ENCODE measurements at places on chromosomes 4 and X. TPM values are rescaled to one million over a fixed set of nuclear protein-coding genes. Genes with fewer than 3 reads are reported as not detected.

The RTL9 gene
- under 0.01 TPM for total RNA-seq

The FGFBP2 gene
- not detected for total RNA-seq

The ABLIM2 gene
- total RNA-seq, result 3.4 TPM

The ADGRG2 gene
- total RNA-seq, result under 0.01 TPM

The ZAR1 gene
- not detected for total RNA-seq

The EDA gene
- 0.34 TPM for total RNA-seq

The HDX gene
- 1.4 TPM for total RNA-seq

The PASD1 gene
- not detected for total RNA-seq

The SSX1 gene
- total RNA-seq, result not detected

The MAOB gene
- total RNA-seq, result 2.5 TPM

The TADA2B gene
- 19.1 TPM for total RNA-seq

The FGF2 gene
- 19.1 TPM for total RNA-seq

All from nasal cavity respiratory epithelium epithelial cell of viscerocranial mucosa (primary cell).